Stimulated activated CD8-positive, alpha-beta memory T cell treated with anti-CD3 and anti-CD28 coated beads, Interleukin-4, amount 100 ng/mL, for 1 hour (primary cell): ENCODE measurements at places on chromosomes 2 and 18.

GRCh38 chr2:240165034-240165433, 24.6 kb upstream of the OTOS start:
- DNase-seq, result no peak

DNA sequence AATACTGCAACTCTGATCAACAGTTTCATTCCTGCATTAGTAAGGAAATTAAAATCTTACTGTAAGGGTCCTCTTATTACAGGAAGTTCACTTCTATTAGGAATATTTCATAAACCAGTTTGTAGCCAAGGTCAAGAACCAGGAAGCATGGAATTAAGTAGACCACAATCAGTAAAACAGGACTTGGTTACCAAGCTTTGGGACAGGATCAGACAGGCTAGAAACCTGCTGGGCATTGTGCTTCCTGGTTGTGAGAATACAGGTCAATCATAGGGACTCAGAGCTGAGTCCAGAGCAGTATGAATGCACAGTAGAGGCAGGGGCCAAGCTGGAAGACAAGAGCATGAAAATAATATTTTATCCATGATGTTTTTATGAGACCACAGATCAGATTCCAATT, 248.0 kb downstream of the IKZF2 start:
- DNase-seq, result no peak

GRCh38 chr18:8303151-8303755, 306.0 kb upstream of the RAB12 start:
- DNase-seq, result no peak

DNA sequence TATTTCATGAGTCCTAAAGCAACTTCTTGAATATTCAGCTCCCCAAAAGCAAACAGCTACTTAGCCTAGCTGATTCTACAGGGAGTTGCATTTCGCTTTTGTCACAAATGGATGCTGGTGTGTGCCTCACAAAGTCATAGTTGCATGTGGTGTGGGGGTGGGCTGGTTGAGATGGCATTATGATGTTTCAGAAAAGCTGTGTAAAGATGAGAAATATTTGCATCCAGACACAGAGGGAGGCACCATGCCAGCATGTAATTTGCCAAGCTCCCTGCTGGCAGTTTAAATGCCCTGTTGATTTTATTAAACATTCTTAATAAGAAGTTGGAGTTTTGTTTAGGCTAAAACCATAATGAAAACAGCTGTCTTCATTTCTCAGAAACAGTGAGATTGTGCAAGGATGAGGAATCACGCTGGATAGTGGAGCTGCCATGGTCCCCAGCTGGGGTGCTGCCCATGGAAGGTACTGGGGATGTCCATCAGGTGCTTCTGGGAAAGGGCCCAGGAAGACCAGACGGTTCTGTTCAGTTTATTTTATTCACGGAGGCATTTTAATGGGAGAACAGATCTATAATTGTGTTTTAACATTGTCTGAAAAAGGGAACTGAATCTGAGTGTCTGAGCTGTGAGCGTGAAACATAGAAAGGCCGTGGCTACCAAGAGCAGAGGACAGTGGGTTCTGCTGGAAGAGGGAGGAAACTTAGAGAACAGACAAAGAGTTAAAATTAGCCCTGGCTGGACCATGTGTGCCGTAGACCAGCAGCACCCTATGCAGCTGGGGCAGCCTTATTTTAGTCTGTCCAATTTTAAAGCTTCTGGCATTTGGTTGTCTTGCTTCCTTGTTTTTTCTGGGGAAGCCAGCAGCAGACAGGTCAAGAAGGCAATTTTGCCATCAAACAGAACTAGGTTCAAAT, 177.1 kb downstream of the FAM210A start:
- no peak for DNase-seq

DNA sequence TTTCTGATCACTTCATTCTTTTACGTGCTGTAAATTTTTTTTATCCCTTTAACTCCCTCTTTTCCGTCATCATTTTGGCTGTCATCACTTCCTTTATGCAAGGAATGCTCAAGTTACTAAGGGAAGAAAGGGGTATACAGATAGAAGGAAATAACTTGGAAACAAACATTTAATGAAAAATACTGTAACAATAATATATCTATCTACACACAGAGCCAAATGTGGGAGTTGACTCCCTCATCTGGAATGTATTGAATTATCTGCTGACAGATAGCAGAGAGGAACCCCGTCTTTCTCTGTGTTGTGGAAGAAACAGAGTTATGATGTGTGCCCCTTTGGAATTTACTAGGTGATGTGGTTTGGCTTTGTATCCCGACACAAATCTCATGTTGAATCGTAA, 182.5 kb upstream of the NXPH2 start:
- no peak for DNase-seq

DNA sequence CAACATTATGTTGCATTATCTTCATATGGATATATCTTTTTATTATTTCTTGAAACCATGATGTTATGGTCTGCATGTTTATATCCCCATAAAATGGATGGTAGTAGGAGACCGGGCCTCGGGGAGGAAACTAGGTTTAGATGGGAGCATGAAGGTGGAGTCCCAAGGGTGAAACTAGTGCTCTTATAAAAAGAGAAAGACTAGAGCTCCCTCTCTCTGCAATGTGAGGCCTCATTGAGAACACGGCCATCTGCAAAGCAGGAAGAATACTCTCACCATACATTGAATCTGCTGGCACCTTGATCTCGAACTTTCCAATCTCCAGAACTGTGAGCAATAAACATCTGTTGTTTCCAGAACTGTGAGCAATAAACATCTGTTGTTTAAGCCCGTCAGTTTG, 64.0 kb downstream of the NXPH2 start:
- DNase-seq, result no peak

- DNase-seq, result no peak
Measured at GRCh38 chr2:128261245-128262128, 57.2 kb downstream of the HS6ST1 start.

DNA sequence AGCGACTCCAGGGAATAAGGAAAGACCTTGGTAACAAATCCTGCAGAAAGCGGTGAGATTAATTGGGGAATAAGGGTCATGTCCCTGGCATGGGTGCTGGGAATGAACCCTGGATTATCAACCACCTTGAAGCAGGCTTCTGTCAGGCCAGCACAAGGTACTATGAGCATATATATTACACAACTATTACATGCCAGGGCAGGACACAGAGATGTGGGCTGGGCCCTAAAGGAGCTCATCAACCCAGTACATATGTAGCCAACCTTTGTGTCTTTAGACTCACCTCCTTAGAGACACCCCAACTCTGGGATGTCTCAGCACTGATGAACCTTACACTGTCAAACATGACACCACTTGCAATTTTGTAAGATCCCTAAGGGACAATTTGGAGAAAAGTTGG, 3.4 kb downstream of the SFXN5 start:
- no peak for DNase-seq

DNA sequence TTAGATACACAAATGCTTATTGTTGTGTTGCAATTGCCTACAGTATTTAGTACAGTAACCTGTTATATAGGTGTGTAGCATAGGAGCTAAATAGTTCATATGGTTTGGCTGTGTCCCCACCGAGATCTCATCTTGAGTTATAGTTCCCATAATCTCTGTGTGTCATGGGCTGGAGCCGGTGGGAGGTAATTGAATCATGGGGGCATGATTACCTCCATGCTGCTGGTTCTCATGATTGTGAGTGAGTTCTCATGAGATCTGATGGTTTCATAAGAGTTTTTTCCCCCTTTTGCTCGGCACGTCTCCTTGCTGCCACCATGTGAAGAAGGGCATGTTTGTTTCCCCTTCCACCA, 190.5 kb upstream of the SESTD1 start:
- DNase-seq, result no peak

- no peak for DNase-seq
Measured at GRCh38 chr2:36330473-36331395, 24.8 kb upstream of the CRIM1 start.

DNA sequence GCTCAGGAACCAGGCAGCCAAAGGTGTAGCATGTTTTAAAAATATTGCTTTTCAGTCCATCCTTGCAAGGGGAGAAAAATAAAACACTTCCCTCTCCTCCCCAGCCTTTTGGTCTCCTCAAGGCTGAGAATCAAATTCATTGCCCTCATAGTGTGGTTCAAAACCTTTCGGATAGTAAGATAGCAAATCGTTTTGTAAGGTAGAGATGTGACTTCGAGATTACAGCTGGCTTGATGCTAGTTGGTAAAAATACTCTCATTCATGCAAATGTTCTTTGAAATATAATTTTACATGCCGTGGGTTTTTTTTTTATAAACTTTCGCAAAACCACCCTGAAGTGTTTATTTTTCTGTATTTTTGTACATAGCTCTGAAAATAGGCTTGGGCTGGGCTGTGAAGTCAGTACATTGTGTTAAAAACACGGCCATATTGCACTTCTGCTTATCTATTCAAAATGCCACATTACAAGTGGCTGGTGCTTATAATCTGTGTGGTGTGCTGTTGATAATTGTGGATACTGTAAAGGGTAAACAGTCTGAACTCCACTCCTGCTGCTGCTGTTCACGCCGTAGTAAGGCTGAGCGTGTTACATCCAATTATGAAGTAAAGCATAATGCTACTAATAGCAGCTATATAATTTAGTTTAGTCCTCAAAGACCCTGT, 172.0 kb upstream of the SIX3 start:
- DNase-seq, result no peak

DNA sequence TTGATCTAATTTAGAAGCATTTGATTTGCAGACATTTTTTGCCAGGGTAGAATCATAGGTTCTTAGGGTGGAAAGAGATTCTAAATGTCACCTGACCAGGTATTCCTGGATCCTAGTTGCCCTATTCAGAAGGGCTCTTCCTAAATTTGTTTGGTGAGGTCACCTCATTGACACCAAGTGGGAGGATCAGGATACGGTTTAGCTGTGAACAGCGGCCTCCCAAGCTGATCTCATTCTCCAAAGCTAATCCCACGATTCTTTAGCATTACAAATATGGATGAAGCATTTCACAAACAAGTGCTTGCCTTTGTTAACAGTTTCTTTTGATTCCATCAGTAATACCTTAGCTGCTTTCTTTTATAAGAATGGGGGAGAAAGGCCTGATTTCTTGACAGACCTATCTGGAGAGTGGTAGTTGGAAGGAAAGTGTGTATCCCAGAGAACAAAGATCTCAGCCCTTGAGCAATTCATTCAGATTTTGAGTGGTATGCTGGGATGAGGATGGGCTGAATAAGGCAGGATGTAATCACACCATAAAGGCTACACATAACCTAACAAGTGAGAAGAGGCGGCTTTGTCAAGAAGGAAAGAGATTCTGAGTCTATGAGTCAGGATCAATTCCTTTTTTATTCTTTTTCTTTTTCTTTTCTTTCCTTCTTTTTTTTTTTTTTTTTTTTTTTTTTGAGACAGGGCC, 16.6 kb downstream of the KCTD1 start:
- DNase-seq, result no peak

- DNase-seq, result no peak
Measured at GRCh38 chr2:131966256-131966655, 195.5 kb downstream of the ANKRD30BL start.

GRCh38 chr2:174561972-174562370, 35.6 kb downstream of the WIPF1 start:
- DNase-seq, result no peak

DNA sequence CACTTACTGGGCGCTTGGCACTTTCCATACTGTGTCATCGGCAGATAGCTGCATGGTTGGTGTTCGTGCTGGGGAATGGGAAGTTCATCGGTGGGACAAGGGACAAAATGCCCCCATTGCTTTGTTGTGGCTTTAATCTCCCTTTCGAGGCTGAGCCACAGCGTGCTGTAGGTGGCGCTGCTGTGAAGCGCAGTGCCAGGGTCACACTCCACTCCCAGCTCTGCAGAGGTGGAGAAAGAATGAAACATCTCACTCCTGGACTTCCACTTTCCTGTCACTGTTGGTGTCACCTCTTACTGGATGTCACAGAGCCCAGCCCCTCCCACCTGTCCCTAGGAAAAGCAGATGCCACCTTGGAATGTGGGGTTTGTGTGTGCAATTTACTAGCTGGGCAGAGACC, 8.7 kb downstream of the TYMS start:
- DNase-seq, result no peak

GRCh38 chr2:109615637-109616144, 1.5 kb downstream of the SOWAHC start:
- no peak for DNase-seq

DNA sequence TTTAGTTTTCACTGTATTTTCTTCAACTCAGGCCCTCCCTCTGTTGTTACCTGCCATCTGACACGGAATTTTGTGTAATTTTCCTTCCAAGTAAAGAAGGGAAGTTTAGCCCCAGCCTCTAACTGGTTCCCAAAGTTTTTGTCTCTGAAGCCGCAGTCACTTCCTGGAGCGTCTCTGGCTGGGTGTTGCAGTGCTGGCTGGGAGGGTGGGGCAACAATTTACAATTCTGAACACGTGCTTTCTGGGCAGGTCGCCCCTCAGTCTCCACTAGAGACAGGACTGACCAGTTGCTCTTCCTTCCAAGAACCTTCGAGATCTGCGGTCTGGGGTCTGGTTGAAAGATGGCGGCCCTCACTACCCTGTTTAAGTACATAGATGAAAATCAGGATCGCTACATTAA, 3.5 kb downstream of the CNDP2 start:
- no peak for DNase-seq

DNA sequence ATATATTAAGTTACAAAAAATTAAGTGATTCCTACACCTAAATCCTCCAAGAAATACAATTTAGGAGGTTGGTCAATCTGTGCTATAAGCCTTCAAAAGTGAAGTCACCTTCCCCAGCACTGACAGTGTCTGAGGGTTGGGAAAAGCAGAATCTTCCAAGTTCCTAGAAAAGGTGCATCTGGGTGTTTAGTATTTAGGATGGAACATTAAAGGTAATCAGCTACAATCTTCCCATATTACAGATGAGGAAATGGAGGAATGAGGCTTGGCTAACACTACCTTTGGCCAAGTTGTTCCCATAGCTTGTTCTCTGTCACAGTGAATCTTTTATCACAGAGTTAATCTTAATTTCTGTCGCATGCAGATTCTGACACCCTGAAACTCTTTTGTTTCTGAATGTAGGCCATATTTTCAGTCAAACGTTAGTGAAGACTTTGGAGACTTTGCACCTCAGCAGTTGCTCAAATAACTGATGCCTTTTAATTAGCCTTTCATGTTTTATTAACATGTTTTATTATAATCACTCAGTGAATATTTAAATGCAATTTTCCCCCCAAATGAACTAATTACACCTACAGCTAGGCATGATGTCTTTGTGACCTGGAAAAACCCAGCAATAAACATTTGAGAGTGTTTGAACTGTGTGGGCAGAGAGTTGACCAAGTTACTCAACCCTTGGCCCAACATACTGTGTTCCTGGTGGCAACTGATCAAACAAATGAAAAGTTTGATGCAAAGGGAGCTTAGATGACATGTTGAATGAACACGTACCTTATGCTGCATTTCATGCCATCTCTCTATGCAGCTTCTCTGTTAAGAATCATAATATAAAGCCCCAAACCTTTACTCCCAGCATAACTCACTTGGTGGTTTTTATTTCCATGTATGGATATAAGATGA, 17.6 kb downstream of the FN1 start:
- DNase-seq, result no peak
